ENCODE measurements at places on chromosomes 12 and 14. TPM values are rescaled to one million over a fixed set of nuclear protein-coding genes. Genes with fewer than 3 reads are reported as not detected.

The TFCP2 gene
- 8.6 TPM for polyA plus RNA-seq

DNA sequence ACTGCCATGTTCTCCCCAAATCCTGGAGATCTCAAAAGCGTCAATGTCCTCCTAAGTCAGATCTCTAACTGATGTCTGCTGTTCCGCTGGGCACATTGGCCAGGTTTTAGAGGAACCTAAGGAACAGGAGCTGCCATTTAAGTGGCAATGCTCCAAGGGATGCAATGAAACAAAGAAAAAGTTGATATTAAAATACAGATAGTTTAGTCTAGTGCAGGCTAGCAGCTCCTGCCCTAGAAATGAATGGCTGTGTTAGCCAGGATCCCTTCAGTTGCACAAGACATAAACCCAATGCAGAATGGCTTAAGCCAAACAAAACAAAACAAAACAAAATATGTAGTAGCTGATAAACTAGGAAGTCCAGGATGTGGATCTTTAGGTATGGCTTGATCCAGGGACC is 144.1 kb downstream of the HMGA2 start:
- no peaks in the 10 kb centered on the region for H3K27me3 ChIP-seq
- H3K36me3 ChIP-seq = no peaks in the 10 kb centered on the region
- H3K4me1 ChIP-seq = no peaks in the 10 kb centered on the region

DNA sequence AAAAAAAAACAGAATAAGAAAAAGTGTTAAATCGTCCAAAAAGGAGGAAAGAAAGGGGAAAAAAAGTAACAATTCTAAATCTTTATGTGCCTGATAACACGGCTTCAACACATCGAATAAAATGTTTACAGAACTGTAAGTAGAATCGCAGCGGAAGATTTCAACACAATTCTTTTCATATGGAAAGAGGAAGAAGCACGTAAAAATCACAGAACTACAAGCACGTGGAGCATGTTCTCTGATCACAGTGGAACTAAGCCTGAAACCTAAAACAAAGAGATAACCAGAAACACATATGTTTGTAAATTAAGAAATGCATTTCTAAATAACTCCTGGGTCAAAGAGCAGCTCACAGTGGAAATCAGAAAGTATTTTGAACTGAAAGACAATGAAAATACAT is 8.7 kb downstream of the CLEC7A start:
- no peaks in the 10 kb centered on the region for H3K27me3 ChIP-seq
- H3K4me1 ChIP-seq = no peaks in the 10 kb centered on the region
- no peak overlapping the region for H3K27ac ChIP-seq
- H3K4me3 ChIP-seq = no peak overlapping the region
- no peak for DNase-seq

DNA sequence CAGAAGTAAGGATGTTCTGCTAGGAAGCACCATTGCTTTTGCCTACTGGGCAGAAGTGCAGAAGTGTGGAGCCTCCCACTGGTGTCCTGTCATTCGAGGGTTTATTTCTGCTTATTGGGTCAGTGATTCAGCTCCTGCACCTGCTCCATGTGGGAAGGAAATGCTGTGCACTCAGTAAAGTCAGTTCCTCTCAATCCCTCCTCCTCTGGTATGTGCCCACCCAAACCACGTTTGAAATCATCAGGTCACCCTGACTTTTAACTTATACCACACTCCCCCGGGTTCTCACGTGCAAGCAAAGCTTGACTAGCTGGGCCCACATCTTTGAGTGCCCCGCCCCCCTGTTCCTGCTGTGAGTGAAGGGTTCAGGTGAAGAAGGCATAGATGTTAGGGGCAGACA is 223.7 kb downstream of the CHST11 start:
- no peaks in the 10 kb centered on the region for H3K27me3 ChIP-seq
- no peaks in the 10 kb centered on the region for H3K36me3 ChIP-seq
- H3K4me3 ChIP-seq = no peak overlapping the region
- no peak for DNase-seq

- no peaks in the 10 kb centered on the region for H3K36me3 ChIP-seq
- H3K27me3 ChIP-seq = no peaks in the 10 kb centered on the region
- H3K4me1 ChIP-seq = peaks cover 37% of the 10 kb centered on the region
- no peak overlapping the region for H3K4me3 ChIP-seq
- H3K27ac ChIP-seq = no peak overlapping the region
- DNase-seq = peak; percentile 87
These were observed 23.0 kb downstream of the FAM222A start for GRCh38 chr12:109736552-109737108.

The FANCM gene
- 1.9 TPM for polyA plus RNA-seq

- no peak within 1 kb of the TSS for H3K4me3 ChIP-seq
- no peaks in the 10 kb centered on the region for H3K36me3 ChIP-seq
- H3K27ac ChIP-seq = no peak within 1 kb of the TSS
- H3K4me1 ChIP-seq = no peaks in the 10 kb centered on the region
These were observed at the start of gene GPRC5D for GRCh38 chr12:12952036-12952435. Gene GPRC5D, minus strand, starts transcription at chr12:12952170. Its CDS starts 1,786 bp downstream, at chr12:12950384.

GRCh38 chr14:85731186-85731585 is 201.2 kb downstream of the FLRT2 start:
- H3K36me3 ChIP-seq = no peaks in the 10 kb centered on the region
- no peak overlapping the region for H3K4me3 ChIP-seq
- peak; percentile 5 for DNase-seq
- H3K27me3 ChIP-seq = no peaks in the 10 kb centered on the region
- no peaks in the 10 kb centered on the region for H3K4me1 ChIP-seq

The IL22 gene
- not detected for polyA plus RNA-seq

DNA sequence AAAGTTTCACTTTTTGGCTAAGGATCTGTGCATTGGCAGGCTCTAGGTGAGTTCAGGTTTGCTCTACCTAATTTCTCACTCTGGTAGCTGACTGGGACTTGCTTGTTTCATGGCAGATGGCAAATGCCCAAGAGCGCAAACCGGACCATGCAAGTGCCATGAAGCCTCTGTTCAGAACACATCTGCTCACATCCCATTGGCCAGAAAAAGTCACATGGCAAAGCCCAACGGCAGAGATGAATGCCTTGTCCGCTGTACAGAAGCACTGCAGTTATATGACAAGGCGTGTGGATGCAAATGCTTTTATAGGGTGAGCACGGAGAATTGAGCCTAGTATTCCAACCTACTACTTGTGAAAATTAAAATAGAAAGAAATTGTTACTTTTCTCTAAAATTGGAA is 202.2 kb upstream of the HMGA2 start:
- peaks cover 13% of the 10 kb centered on the region for H3K4me1 ChIP-seq
- H3K27me3 ChIP-seq = no peaks in the 10 kb centered on the region
- H3K4me3 ChIP-seq = no peak overlapping the region
- DNase-seq = no peak
- H3K36me3 ChIP-seq = no peaks in the 10 kb centered on the region
- no peak overlapping the region for H3K27ac ChIP-seq

- no peaks in the 10 kb centered on the region for H3K36me3 ChIP-seq
- H3K27me3 ChIP-seq = no peaks in the 10 kb centered on the region
- DNase-seq = peak; percentile 89
- no peaks in the 10 kb centered on the region for H3K4me1 ChIP-seq
- H3K27ac ChIP-seq = no peak overlapping the region
- H3K4me3 ChIP-seq = no peak overlapping the region
These were observed 59.8 kb upstream of the C12orf71 start for GRCh38 chr12:27142101-27142721.

DNA sequence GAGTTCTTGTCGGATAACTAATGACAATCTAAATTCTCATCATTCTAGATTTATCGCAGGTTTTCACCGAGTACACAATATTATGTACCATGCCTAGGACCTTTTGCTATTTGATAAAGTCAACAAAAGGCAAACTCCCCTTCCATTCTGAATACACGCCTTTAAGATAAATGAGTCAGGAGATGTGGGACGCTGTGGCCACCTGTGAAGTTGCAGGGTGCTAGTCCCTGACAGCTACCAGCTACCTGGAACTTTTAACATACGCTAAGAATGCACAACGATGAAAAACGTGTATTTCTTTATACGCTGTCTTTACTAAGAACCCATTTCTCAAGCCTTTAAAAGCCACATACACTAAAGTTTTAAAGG is 678 bp downstream of the MDM1 start:
- H3K36me3 ChIP-seq = no peaks in the 10 kb centered on the region
- H3K27me3 ChIP-seq = no peaks in the 10 kb centered on the region
- DNase-seq = peak; percentile 18

The GPRC5D gene
- not detected for polyA plus RNA-seq

DNA sequence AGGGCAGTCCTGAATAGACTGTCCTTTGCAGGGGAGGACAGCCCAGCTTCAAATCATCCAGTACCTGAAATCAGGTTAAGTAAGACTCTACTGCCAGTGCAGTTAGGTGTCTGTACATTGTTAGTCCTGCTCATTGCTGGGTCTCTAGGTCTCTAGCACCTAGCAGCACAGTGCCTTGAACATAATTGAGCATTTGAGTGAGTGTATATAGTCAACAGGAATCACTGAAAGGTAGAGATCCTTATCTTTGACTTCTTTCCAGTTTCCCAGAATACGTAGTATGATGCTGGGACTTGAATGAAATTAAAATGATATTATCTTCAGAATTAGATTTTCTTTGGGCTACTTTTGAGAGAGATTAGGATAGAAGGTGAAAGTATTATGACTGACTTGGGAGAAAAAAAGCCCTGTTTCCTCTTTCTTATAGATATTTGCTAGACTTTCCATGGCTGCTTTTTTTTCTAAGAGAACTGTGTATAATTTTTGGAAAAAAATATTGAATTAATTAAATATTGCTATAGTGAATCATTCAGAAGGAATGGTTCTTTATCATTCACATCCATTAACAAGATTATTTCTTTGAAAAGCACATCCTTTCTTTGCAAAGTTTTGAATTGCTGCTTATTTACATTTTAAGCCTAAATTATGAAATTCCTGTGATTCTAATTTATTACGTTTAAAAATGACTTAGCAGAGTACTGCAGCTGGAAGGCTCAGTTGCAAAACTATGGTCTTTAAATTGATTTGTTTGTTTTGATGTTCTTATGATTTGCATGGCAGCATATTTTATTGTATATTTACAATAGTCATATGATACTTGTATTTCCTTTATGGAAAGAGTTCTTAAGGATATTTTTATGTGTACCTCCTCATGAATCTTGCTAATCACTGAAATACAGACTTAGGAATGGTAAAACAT is 51.6 kb downstream of the PPP4R4 start:
- no peak overlapping the region for H3K27ac ChIP-seq
- no peak overlapping the region for H3K4me3 ChIP-seq
- no peaks in the 10 kb centered on the region for H3K27me3 ChIP-seq
- no peaks in the 10 kb centered on the region for H3K4me1 ChIP-seq
- DNase-seq = no peak

The NCKAP5L gene
- polyA plus RNA-seq = 32.0 TPM

DNA sequence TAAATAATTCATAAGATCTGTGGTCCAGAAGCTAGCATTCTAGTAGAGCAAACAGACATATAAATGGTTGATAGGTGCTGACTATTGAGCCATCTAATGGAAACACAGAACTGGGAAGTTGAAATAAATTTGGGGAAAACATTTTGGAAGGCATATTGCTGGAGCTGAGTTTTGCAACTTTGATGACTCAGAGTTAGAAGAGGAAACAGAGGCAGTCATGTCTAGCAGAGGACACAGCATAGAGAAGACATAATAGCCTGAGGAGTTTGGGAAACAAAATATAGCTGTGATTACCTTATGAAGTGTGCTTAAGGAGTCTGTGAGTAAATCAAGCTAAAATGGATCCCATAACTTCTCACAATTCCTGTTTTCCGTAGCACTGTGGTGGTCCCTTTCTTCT is 86.9 kb upstream of the FLRT2 start:
- H3K4me3 ChIP-seq = no peak overlapping the region
- no peaks in the 10 kb centered on the region for H3K4me1 ChIP-seq
- no peak overlapping the region for H3K27ac ChIP-seq
- no peaks in the 10 kb centered on the region for H3K27me3 ChIP-seq
- DNase-seq = no peak

The NEDD8 gene
- polyA plus RNA-seq = 326 TPM

DNA sequence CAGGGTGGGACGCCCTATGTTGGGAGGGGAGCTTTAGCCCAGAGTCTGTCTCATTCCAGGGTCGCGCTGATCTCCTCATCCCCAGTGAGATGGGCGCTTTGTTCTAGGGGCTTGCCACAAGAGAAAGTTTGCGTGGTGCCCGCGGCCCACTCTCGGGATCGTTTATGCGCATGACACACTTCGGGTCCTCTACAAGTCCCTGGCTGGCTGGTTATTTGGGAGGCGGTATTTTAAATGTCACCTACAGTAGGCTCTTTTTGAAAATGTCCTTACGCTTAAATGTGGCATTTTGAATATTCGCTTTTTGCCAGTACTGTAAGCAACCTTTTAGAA is 541 bp downstream of the GOLT1B start:
- H3K36me3 ChIP-seq = no peaks in the 10 kb centered on the region
- peak overlapping the region; percentile 89 for H3K27ac ChIP-seq
- H3K27me3 ChIP-seq = no peaks in the 10 kb centered on the region
- DNase-seq = peak; percentile 45
- H3K4me3 ChIP-seq = peak overlapping the region; percentile 61

The RAD52 gene
- 6.3 TPM for polyA plus RNA-seq

The SERPINA9 gene
- polyA plus RNA-seq = not detected

- no peaks in the 10 kb centered on the region for H3K27me3 ChIP-seq
- no peaks in the 10 kb centered on the region for H3K36me3 ChIP-seq
- no peaks in the 10 kb centered on the region for H3K4me1 ChIP-seq
- H3K4me3 ChIP-seq = no peak overlapping the region
These were observed 986.4 kb downstream of the AACS start for GRCh38 chr12:126051611-126052107.

The RASSF8 gene
- 20.3 TPM for polyA plus RNA-seq

GRCh38 chr14:63788011-63788933 is 60.4 kb upstream of the SGPP1 start:
- H3K27ac ChIP-seq = no peak overlapping the region
- H3K4me3 ChIP-seq = no peak overlapping the region
- no peak for DNase-seq

The OAS1 gene
- 18.6 TPM for polyA plus RNA-seq

GRCh38 chr12:95963096-95963495 is 20.0 kb downstream of the AMDHD1 start:
- H3K27ac ChIP-seq = no peak overlapping the region
- no peaks in the 10 kb centered on the region for H3K27me3 ChIP-seq
- no peak for DNase-seq
- no peak overlapping the region for H3K4me3 ChIP-seq
- H3K36me3 ChIP-seq = no peaks in the 10 kb centered on the region

The TAS2R20 gene
- polyA plus RNA-seq = 0.41 TPM

- H3K4me1 ChIP-seq = no peaks in the 10 kb centered on the region
- no peak overlapping the region for H3K27ac ChIP-seq
- peaks cover 5% of the 10 kb centered on the region for H3K27me3 ChIP-seq
These were observed 138.5 kb downstream of the ESRRB start for GRCh38 chr14:76514213-76514998.

The CCDC184 gene
- polyA plus RNA-seq = 13.8 TPM
